ENCODE measurements at places on chromosomes 16 and 17.

GRCh38 chr16:68644715-68645493 lies at the start of gene CDH3:
Gene CDH3, plus strand, starts transcription at chr16:68645310. Its CDS starts 70 bp downstream, at chr16:68645380.
- peak; percentile 59 for DNase-seq

GRCh38 chr17:56478836-56479447 lies 114.6 kb upstream of the NOG start:
- peak; percentile 19 for DNase-seq

GRCh38 chr17:39988206-39988810 lies 7.7 kb downstream of the PSMD3 start:
- DNase-seq: no peak

DNA sequence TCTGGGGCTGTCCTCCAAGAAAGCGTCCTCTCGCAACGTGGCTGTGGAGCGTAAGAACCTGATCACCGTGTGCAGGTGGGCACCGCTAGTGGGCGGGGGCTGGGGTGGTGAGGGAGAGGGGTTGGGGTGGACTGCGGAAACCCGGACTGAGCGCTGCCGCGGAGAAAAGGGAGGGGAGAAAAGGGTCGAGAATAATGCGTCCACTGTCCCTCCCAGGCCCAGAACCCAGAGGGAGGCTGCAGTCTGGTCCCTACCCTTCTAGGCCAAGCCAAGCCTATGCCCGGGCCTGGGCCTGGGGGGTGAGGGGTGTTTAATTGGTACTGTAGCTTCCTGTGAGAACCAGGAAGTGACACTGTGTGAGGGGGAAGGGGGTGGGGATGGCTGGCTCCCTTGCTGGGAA lies 464 bp downstream of the RUNDC3A start:
- DNase-seq: no peak

GRCh38 chr16:9801651-9802050 lies 380.6 kb downstream of the GRIN2A start:
- DNase-seq: no peak

DNA sequence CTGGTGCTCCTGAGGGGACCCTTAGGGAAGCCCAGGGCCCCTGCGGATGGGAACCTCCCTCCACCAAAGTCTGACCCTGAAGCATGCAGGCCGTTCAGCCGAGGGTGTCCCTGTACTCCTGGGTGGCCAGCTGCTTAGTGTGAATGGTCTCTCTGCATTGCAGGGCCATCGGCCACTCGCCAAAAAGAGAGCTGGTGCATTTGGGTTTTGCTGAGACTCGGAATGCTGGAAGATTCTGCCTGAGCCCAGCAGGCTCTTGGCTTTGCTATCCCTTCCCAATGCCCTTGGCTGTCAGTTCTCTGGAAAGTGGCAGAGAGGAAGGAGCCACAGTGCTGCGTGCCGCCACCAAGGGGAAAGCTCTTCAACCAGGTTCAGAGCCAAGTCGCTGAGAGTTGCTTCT lies 2.8 kb downstream of the MEOX1 start:
- peak; percentile 39 for DNase-seq

DNA sequence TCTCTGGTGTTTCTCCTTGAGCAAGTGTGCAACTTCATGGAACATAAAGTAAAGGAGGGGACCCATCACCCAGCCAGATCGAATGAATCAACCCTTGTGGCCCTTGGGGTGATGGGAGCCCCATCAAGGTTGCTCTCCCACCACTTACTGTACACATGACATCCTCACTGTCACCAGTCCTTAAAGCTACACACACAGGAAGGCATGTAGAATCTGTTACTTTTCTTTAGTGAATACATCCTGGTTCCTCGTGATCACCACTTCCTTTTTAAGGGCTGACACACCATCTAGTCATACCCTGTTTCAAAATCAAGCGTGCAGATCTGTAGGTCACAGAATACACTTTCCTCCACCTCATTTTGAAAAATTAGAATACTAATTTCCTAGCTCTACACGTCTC lies 22.6 kb upstream of the MPHOSPH6 start:
- DNase-seq: no peak

GRCh38 chr17:2783310-2784030 lies 12.8 kb upstream of the RAP1GAP2 start:
- DNase-seq: no peak

- DNase-seq: no peak
These were observed 43.9 kb downstream of the RAI1 start for GRCh38 chr17:17725011-17725751.

DNA sequence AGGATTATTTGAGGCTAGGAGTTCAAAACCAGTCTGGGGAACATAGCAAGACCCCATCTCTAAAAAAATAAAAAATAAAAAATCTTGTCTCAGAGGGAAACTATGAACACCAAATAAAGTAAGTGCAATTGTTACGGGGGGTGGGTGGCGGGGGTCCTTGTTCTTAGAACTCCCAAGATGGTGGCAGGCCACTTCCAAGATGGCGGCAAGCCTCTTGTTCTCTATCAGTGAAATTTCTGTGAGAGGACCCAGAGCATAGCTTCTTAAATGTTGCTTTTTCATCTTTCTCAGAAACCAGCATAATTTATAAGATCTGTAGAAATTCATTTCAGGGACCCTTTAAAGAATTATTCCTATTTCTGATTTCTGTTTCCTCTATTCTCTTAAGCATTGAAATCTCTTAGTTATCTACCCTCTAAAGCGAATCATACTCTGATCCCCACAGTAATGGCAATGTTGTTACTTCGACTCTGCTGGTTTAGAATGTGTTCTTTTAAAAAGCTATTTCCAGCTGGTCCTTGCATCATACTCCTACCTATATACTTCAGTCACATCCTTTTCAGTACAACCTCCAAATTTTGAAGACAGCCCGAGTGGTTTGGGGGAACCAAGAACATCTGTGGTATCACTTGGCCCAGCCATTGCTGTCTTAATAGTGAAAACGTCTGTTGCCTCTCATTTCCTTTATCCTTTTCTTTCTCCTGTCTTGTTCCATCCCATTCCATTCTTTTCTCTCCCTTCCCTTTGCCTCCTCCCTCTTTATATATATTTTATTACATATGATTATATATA lies 16.2 kb downstream of the RSPRY1 start:
- DNase-seq: no peak

DNA sequence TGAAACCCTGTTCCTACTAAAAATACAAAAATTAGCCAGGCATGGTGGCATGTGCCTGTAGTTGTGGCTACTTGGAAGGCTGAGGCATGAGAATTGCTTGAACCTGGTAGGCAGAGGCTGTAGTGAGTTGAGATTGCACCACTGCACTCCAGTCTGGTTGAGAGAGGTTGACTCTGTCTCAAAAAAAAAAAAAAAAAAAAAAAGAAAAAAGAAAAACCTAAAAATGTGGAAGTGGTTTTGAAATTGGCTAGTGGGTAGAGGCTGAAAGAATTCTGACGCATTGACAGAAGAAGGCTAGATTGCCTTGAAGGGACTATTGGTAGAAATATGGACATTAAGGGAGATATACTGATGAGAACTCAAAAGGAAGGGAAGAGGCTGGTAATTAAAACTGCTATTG lies 33.6 kb upstream of the CPPED1 start:
- DNase-seq: no peak

GRCh38 chr16:53597776-53598175 lies 94.8 kb upstream of the AKTIP start:
- no peak for DNase-seq

- DNase-seq: no peak
These were observed 6.8 kb upstream of the FLYWCH1 start for GRCh38 chr16:2904922-2905240.

- DNase-seq: peak; percentile 20
These were observed 11.2 kb downstream of the METTL22 start for GRCh38 chr16:8632675-8633182.

- DNase-seq: no peak
These were observed 500.2 kb upstream of the HSBP1 start for GRCh38 chr16:83307594-83307992.

- DNase-seq: peak; percentile 87
These were observed 9.2 kb downstream of the SP2 start for GRCh38 chr17:47905221-47905733.

- no peak for DNase-seq
These were observed 25.7 kb downstream of the ST6GALNAC1 start for GRCh38 chr17:76617838-76618237.

GRCh38 chr17:1714427-1714979 lies 4.3 kb upstream of the TLCD2 start:
- DNase-seq: peak; percentile 98

DNA sequence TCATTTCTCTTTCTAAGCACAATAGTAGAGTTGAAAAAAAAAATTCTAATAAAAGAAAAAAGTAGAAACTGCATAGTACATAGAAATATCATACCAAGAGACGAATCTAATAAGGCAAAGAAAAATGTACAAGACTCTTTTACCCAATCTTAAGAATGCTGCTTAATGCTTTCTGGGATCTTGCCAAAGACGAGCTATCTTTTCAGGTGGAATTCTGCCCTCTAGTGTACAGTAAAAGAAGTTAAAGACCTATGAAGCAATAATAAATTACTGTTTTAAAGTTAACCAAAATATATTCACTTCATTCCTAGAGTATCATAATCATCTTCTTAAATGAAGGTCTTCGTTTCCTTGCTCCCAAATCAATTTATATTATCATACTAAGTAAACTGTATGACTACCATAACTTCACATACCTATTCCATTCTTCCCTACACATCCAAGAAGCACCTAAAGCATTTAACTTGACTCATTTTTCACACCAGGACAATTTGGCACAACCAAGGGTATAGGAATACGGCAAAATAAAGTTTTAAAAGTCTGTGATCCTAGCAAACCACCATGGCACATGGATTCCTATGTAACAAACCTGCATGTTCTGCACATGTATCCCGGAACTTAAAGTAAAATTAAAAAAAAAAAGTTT lies 47.7 kb downstream of the CFDP1 start:
- no peak for DNase-seq

DNA sequence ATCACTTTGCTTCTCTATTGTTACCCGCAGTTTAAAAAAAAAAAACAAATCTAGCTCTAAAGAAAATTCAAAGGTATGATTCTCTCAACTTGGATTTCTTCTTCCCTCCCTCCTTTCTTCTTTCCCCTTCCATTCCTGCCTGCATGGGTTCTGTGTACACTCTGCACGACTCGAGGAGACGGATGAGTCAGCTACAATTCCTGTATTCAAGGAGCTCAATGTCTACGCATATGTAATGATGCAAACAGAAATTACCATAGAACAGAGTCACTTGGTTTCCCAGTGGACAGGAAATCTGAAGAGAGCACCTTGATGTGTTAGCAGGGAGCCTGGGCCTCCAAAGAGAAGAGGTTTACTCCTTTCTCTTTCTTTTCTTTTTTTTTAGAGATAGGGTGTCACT lies 92.3 kb downstream of the VPS53 start:
- DNase-seq: no peak

DNA sequence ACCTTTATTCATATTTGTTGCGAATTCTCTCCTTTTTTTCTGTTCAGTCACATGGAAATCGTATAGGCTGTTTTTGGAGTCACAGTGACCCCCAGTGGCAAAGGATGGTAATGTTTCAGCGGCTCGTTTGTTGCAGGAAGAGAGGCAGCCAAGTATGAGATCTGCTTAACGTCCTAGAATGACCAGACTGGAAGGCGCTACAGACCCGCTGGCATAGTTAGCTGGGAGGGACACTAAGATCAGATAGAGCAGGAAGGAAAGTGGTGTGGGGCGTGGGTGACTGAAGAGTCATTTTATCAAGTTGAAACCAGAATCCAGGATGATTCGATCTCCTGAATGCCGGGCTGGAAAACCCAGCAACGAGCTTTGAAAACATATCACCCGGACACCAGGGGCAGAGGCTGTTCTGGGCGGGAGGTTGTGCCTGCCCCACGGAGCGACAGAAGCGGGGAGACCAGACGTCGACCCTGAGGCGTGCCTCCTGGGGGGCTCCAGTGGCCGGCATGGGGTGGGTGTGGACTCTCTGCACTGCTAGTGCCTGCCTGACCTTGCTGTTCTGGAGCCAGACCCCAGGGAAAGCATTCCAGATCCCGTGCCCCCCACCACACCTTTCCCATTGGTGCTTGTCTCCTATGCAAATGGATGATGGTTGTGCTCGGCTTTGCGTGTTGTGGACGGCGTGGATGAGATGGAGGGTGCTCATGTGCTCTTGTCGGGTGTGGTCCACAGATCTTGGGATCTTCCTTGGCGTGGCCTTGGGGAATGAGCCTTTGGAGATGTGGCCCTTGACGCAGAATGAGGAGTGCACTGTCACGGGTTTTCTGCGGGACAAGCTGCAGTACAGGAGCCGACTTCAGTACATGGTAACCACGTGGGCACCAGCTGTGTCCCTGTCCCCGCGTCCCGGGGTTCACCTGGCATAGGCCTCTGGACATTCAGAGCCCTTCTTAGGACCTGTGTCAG lies 7.7 kb downstream of the IL34 start:
- DNase-seq: peak; percentile 89

- no peak for DNase-seq
These were observed 4.1 kb downstream of the ASIC2 start for GRCh38 chr17:33288954-33289353.

- DNase-seq: no peak
These were observed 22.4 kb downstream of the UNK start for GRCh38 chr17:75806822-75807500.
